ENCODE measurements at places on chromosomes 11 and 22.

DNA sequence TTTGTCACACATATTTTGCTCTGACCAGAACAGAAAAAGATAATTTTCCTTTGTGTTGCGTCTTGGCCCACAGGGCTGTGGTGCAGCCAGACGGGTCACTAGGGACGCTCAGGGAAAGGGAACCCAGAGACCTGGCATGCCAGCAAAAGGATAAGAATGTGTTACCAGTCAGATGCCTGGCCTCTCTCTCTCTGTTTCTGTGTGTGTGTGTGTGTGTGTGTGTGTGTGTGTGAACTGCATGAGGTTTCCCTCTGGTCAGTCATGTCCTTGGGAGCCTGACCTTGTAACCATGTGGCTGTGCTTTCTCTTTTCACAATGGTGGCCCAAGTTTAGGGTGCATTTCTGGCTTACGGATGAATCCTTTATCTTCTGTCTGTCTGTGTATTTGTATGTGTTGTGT, 25.4 kb downstream of the CCKBR start:
- no peak for DNase-seq

- no peak for DNase-seq
Observed at GRCh38 chr11:69250186-69251056, 43.5 kb upstream of the MYEOV start.

DNA sequence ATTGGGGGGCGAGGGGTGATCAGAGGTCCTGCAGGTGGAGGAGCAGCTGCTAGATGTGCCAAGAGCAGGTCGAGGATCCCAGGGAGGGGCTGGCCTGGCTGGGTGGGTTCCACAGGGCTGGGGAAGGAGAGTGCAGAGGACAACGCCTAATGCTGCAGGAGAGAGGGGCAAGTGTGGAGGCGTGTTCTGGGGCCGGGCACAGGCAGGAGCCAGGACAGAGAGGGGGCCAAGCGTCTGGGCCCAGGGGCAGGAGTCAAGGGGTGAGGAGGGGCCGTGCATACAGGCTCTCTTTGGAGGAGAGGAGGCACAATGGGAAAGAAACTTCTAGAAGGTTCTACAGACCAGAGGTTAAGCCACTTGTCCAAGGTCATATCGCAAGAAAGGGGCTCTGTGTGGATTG, 26.7 kb upstream of the FGF19 start:
- no peak for DNase-seq

DNA sequence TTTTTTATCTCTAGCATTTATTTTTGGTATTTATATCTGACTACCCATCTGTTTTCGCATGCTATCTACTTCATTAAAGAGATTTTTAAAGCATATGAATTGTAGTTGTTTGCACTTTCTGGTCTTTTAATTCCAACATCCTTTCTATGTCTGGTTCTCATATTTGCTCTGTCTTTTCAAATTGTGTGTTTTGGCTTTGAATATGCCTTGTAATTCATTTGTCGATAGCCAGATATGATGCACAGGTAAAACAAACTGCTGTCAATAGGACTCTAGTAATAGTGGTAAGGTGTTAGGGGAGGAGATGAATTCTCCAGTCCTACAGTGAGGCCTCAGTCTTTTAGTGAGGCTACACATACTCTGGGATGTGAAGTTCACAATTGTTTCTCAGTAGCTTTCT, 530.8 kb upstream of the CCDC179 start:
- no peak for DNase-seq

GRCh38 chr11:127242676-127243075, 242.1 kb upstream of the KIRREL3 start:
- no peak for DNase-seq

- peak; percentile 71 for DNase-seq
Observed at GRCh38 chr22:47307326-47307725, 544.9 kb downstream of the TBC1D22A start.

DNA sequence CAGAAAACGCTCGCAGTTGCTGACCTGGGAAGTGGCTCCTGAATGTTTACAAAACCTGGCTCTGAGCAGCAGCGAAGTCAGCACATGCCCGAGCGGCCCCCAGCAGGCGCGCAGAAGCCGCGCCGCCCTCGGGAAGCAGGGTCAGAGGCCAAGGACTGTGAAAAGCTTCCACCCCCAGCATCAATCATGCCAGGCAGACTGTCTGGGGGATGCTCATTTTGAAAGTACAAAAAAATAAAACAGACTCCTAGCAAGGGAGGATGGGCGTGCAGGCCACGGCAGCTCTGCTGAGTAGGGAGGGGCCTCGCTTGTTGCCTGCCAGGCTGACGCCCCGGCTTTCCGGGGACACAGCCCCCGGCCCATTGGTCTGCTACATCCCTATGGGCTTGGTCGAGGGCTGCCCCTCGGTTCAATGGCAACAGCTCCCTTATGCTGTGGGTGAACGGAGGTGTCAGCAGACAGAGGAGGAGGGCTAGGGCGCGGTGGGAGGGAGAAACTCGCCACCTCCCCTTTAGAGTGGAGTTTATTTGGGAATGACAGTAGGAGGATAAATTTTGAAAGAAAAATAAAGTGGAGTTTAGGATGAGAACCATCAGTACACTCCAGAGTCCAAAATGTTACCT, 37.7 kb upstream of the GNB1L start:
- DNase-seq: peak; percentile 52

- no peak for DNase-seq
Observed at GRCh38 chr11:60905551-60906113, 753 bp downstream of the PRPF19 start.

DNA sequence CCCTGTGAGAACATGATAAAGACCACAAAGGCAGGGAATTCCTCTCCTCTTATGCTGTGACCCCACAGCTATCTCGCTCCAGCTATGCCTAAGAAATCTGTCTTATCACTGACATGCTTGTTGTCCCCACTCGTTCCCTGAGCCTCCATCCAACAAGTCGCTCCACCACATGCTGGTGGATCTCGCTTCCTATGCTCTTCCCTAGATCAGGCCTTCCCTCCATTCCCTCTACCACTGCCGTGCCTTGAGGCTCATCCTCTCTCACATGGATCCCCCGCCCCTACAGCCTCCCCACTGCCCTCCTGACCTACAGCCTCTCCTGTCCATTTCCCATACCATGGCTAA, 1.4 kb upstream of the DGAT2 start:
- DNase-seq: no peak

DNA sequence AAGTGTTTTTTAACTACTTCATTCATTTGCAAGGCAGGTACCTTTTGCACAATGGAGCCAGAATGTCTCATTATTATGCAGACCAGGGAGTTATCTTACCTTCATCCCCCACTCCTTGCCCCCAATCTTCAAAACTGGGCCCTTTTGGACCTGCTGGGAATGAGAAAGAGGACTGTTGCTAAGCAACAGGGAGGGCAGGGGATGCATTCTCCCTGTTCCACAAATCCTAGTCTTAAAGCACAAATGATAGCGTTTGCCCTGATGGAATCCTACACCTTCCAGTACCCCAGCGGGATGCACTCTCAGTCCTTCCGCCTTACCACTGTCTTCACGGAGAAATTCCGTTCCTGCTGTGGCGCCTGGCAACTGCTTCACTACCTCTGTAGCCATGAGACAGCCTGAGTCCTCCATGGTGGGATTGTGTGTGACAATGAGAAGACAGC, 4.1 kb upstream of the KCNJ1 start:
- DNase-seq: no peak

GRCh38 chr22:28025333-28025732, 106.3 kb upstream of the PITPNB start:
- no peak for DNase-seq

DNA sequence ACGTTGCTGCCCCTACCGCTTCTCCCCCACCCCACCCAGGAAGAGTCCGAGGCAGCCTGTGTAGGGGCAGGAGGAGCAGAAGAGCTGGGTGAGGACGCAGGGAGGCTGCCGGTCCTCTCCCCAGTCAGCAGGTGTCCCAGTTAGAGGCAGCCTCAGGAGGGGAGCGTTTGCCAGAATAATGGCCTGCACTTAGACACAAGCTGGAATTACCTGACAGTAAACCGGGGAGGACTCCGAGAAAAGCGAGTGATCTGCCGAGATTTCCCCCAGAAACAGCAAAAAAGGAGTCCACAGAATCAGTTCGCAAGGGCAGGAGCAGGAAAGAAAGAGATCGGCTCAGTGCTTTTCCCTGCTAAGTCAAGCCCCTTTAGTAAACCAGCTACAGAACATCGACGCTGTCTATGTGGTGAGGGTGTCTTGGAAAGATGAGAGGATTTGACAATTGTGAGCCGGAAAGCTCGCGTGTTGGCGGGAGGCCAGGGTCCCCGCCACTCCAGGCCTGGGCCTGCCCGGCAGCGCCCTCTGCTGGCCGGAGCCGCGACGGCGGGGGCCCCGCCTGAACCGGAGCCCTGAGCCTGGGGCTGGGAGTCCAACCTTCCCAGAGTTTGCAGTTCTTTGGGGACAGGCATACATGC, 17.7 kb upstream of the THRSP start:
- peak; percentile 71 for DNase-seq

GRCh38 chr11:12187399-12187798, 77.0 kb downstream of the MICAL2 start:
- no peak for DNase-seq

DNA sequence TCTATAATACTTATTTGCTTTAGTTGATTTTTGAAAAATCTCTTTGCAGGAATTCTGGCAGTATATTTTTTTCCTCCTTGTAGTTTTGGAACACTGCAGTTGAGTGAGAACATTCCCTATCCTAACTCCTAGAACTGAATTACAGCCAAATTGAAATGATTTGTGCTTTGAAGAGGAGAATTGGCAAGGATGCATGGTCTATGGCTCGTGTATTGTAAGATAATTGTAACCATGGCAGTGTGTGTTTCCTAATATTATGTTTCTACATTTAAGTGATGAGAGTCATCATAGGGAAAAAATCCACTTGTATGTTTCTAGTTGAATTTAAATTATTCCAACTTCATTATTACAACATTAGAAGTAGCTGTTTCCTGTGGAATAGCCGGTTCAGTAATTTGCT, 80.9 kb upstream of the MYO18B start:
- DNase-seq: no peak

DNA sequence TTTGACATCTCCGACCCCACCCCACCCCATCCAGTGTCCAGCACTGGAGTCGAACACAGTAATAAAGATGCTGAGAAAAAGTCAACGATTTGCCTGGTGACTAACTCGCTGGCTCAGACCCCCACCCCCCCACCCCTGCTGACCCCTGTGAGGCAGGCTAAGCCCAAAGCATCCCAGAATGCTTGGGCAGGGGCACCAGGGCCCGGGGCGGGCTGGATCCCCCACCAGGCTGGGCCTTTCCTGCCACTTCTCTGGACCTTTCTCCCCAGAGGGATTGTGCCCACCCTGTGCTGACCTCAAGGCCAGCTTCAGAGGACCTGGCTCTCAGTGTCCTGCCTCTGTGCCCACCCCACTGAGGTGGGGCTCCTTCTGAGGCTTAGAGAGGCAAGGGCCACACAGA, 1.8 kb downstream of the C11orf86 start:
- no peak for DNase-seq

- DNase-seq: no peak
Observed at GRCh38 chr22:23387827-23388516, 192.1 kb downstream of the IGLL1 start.

- DNase-seq: no peak
Observed at GRCh38 chr11:35131886-35132285, 7.1 kb upstream of the CD44 start.

- DNase-seq: peak; percentile 67
Observed at GRCh38 chr11:110907629-110908028, 195.4 kb upstream of the ARHGAP20 start.

- no peak for DNase-seq
Observed at GRCh38 chr11:68367252-68367651, 54.9 kb downstream of the LRP5 start.

DNA sequence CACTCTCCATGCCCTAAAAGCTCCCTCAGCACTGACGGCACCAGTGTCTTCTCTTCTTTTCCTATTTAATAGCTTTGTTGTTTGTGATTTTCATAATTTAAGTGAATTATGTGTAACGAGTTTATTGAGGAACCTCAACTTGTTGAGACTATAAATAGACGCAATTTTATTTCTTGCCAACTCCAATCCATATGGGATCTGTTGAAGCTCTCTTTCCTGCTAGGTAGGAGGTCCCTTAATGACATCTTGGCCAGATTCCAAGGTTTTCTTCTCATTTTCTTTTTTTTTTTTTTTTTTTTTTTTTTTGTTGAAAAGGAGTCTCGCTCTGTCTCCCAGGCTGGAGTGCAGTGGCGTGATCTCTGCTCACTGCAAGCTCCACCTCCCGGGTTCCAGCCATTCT, 14.2 kb downstream of the RTL6 start:
- no peak for DNase-seq

DNA sequence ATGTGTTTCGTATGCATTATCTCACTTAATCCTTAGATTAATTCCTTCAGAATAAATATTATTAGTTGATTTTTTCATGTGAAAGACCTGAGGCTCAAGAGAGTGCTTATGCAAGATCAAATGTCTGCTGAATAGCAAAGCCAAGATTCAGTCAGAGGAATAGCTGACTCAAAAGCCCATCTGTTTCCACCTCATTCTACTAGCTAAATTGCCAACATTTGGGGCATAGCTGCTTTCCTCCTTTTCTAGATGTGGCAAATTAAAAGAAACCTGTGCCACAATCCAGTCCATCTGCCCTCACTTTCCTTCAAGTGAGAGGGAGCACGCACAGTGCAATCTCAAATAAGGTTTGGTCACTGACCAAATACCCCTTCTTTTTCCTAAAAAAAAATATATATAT, 121.1 kb downstream of the PAX6 start:
- DNase-seq: no peak

DNA sequence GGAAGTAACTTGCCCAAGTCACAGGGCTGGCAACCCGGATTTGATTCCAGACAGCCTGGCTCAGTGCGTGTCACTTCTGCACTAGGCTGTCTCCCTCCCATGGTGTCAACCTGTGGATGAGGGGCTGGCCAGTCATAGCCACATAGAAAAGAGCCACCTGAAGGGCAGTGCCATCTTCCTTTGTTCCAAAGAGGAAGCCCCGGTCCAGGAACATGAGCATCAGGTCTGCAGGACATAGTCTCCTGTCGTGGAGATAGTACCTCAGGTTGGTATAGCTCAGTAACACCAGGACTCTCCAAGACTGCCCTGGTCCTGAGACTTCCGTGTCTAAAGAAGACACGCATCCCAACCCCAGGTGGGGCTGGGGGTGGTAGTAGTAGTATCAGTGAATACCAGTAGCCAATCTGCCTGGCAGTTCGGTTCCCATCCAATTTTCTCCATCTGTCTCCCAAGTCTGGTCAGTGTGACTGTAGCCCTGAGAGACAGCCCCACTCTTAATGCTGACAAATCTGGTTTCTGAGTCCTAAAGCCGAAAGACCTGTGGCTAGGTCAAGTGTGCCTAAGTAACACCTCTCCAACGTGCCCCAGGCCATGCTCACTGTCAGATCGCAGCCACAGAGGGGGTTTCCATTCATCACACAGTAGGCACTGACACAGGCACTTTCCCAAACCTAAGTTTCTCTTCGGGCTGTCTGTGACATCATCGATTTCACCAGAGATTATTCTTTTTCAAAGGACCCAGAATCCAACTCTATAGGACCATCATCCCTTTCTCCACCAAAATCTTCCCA, 33.1 kb downstream of the C11orf58 start:
- DNase-seq: no peak

- DNase-seq: no peak
Observed at GRCh38 chr11:64267207-64267945, 16.0 kb downstream of the PLCB3 start.
